Naive B cell (primary cell): ENCODE measurements at places on chromosomes 2 and 18. TPM values are rescaled to one million over a fixed set of nuclear protein-coding genes. Genes with fewer than 3 reads are reported as not detected.

The AQP12A gene
- not detected for polyA plus RNA-seq

The IL1B gene
- polyA plus RNA-seq = not detected

The SMYD5 gene
- polyA plus RNA-seq = 26.0 TPM

The INHBB gene
- polyA plus RNA-seq = not detected

The RNF152 gene
- polyA plus RNA-seq = not detected
